Ovary (tissue), 10 donors: ENCODE measurements at places on chromosomes 3 and 15. TPM values are rescaled to one million over a fixed set of nuclear protein-coding genes. Genes with fewer than 3 reads are reported as not detected.

LRRC3B gene
- total RNA-seq, result 1.8 TPM

ZFAND6 gene
- 59.4 TPM for total RNA-seq

IL17RC gene
- 24.0 TPM for total RNA-seq

ANKRD34C gene
- not detected for total RNA-seq

ISG20 gene
- total RNA-seq, result 34.7 TPM

MUC13 gene
- not detected for total RNA-seq

EHHADH gene
- total RNA-seq, result 6.9 TPM

PPARG gene
- 29.6 TPM for total RNA-seq

ONECUT1 gene
- not detected for total RNA-seq

DNA sequence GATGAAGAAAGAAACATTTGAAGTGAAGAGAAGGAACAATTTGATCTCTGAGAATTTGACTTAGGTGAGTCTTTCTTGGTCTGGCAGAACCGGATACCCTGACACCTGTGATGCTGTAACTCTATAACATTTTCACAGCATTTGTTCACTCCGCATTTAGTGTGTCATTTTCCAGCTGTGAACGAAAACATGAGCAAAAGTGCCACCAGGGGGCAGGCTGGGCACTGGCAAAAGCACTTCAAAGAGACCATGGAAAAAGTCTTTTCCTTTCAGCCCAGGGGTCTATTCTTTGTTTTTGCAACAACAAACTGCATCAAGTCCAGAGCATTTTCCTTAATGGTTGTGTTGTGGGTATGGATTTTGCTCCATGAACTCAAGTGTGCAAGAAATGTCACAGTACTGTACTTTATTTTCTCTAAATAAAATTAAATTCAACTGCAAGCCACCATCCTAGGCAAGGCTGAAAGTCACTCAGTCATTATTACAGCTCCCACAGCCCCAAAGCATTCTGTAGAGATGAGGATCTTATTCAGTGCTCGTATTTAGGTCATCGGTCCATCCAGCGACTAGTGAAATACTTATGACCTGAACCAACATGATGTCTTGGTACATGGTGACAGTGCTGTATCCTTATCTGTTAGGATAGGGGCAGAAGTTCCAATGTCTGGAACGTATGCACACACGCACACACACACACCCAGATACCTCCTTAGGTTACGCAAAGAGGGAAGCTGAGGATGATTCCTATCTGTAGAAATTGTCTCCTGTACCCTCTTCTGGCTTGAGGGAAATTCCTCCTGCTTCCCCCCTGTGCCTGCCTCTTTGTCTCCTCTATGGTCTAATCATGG is 125.5 kb downstream of the GADL1 start:
- DNase-seq, result peak; percentile 70

- DNase-seq, result no peak
Measured at GRCh38 chr3:168847291-168847883, 751.7 kb upstream of the GOLIM4 start.

- DNase-seq, result no peak
Measured at GRCh38 chr15:85583923-85584390, 203.6 kb downstream of the AKAP13 start.

- DNase-seq, result no peak
Measured at GRCh38 chr3:69065318-69065964, 13.3 kb upstream of the TMF1 start.

GRCh38 chr3:61890167-61890566 is 328.8 kb downstream of the PTPRG start:
- DNase-seq, result no peak

DNA sequence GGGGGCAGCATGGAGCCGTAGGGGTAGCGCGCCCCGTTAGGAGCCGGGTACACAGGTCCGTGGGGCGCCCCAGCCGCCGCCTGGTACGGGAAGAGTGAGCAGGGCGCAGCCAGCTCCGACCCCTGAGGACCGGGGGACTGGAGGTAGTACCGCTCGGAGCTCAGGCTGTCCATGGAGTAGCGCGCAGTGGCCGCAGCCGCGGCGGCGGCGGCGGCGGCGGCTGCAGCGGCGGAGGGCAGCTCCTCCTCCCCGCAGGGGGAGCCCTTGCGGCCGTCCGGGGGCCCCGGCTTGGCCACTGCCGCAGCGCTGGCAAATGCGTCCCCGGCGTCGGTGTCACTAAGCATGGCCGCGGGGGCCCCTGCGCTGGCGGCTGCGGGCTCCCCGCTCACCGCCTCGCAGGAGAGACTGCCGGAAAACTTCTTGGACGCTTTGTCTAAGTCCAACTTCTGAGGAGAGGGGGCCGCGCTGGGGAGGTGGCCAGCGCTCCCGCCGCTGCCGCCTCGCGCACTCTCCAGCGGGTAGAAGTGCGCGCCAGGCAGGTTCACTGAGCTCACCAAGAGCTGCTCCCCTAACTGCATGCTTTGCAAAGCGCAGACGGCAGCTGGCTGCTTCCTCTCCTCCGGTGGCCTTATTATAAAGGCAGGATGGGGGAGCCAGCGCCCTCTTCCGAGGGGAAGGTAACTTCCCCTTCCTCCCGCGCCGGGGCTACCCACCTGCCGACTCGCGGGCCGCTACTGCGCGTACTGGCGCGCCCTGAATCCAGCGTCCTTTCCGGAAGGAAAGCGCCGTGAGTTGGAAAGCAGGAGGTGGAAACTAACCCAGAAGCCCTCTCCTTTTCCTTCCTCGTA is at the start of gene EOMES:
EOMES (minus strand) TSS at position 607 of the 848 bp plus-strand sequence; CDS start at position 578, 29 bp downstream.
- no peak for DNase-seq

GRCh38 chr3:105765308-105765639 is 103.5 kb downstream of the CBLB start:
- DNase-seq, result no peak

- peak; percentile 61 for DNase-seq
Measured at GRCh38 chr3:134357914-134358811, 16.1 kb downstream of the AMOTL2 start.

DNA sequence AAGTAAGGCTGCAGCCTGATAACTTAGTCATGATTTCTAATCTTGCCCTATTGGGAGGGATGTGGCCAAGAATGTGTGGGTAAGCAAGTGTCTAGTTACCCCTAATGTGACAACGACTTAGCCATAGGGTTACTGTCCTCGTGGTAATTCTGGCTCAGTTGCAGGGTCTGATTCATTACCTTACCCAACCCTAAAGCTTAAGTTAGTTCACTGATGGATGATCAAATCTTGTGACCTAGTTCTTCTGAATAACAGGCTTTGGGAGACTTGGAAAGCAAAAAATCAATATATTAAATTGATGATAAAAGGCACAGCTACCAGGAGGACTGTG is 1.6 kb upstream of the INTS14 start:
- no peak for DNase-seq

GRCh38 chr15:64443016-64443415 is 17.4 kb upstream of the ZNF609 start:
- DNase-seq, result no peak

DNA sequence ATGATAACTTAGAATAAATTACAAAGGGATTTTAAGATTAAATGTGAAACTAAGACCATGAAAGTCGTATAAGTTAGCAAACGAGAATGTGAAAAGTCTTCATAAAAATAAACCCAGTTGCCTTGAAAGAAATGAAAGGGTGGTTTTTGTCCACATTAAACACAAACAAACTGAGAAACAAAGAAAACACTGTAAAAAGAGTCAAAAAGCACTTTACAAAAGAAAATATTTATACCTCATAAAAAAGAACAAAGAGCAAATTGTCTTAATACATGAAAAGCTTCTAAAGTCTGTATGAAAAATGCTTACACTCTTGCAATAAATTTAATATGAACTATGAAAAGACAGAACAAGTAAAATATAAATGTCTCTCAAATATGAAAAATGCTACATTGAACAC is 865.9 kb upstream of the CADM2 start:
- DNase-seq, result no peak

DNA sequence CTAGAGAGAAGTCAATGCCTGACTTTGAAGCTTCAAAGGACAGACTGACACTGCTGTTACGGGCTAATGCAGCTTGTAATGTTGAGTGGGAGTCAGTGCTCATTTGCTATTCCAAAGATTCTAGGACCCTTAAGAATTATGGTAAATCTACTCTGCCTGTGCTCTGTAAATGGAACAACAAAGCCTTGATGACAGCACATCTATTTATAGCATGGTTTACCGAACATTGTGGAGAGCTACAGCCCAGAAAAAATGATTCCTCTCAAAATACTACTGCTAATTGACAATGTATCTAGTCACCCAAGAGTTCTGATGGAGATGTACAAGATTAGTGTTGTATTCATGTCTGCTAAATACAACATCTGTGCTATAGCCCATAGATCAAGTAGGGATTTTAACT is 262.3 kb downstream of the EPHA6 start:
- no peak for DNase-seq

GRCh38 chr3:194806991-194807630 is 121.4 kb downstream of the FAM43A start:
- no peak for DNase-seq

- DNase-seq, result no peak
Measured at GRCh38 chr3:190008432-190008831, 112.3 kb downstream of the P3H2 start.
